ENCODE measurements at places on chromosomes 2 and 18.

DNA sequence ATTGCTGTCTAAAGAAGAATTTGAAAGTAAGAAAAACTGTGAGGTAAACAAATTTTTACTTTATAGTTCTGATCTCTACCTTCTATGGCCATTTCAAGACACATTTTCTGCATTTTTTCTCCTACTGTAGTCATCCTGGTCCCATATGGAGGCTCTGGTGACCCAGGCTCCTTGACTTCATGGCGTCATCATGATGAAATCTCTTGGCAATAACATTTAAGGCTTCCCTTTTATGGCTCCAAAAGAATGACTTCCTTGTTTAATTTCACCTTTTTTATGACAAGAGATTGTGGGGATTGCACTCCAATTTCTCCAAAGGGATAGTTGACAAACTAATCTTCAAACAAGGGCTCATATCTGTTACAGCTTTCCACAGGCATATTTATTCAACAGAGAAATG, 143.0 kb upstream of the SCN7A start:
- DNase-seq: no peak

- no peak for DNase-seq
Observed at GRCh38 chr18:59437851-59438569, 78.9 kb upstream of the LMAN1 start.

DNA sequence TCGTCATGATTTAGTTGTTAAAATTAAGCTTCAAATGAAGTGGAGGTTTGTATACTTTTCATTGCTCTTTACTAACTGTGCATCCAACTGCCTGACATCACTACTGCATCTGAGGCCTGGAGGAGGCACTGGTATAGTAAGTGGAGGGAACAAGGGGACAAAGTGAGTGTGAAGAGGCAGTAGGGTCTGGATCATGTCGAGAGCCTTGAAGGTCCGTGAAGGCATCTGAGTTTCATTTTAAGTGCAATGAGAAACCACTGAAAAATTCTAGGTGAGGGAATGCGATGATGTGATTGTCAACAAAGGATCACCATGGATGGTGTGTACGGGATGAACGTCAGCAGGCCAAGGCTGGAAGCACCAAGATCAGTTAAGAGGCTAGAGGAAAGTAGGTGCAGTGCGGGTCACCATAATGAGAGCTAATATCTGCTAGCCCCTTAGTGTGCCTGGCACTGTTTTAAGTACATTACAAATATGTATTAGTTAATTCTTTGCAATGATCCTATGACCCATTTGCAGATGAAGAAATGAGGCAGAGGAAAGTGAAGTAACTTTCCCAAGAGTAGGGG, 96.1 kb downstream of the CABYR start:
- no peak for DNase-seq

DNA sequence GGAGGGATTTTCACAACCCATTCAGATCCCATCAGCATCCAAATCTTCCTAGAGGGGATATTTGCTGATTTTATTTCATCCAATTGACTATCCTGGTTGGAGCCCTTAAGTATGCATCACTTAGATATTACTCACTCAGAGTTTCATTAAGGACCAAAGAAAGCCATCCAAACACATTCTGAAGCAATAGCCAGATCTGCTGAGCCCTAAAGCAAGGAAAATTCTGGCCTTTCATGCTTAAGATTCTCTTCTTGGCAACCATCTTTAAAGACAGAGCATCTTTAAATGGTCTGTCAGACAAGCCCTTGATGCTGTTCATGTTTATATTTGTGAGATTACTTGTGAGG, 40.9 kb upstream of the C1D start:
- DNase-seq: no peak

DNA sequence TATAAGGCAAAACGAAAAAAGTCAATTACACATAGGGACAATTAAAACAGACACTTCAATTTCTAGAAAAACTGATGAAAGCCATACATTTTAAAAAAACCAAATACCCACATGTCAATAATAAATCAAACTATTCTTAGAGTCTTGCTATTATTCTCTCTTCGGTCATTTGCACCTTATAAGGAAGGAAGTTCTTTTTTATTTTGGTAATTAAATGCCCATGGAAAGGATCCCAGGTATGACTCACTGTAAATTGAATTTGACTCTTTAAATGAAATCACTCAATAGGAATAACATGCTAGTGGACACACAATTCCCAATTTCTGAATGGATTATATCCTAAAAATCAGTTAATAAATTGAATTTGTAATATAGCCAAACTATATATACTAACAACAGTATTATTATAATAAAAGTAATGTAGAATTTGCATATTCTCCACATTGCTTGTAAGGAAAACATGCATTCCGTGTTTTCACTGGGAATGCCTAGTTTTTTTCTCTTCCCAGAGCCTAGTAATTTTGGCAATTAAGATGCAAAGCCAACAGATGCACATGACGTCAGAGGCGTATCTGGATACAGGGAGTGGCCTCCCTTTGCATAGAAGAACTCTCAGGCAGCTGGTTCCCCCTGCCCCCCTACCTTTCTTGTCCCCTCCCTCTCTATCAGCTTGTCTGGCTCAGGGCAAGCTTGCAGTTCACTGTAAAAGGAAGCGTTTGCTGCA, 153.5 kb upstream of the PGAP1 start:
- no peak for DNase-seq

- DNase-seq: no peak
Observed at GRCh38 chr2:145845207-145845894, 1325.4 kb upstream of the ZEB2 start.

DNA sequence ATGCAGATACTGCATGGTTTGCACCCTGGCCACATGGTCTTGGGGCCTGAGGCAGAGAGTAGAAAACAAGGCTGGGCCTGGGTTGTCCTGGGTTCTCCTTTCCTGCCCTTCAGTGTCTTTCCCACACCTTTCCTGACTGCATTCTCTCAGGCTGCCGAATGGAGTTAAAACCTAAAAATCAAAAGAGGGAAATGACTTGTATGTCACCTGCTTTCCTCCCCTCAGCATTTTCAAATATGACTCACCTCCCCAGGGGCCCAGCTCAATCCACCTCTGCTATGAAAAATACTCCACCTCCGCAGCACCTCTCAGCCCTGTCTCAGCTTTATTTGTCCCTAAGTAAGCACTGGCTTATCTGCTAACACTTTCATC, 457.8 kb upstream of the MEX3C start:
- DNase-seq: no peak

DNA sequence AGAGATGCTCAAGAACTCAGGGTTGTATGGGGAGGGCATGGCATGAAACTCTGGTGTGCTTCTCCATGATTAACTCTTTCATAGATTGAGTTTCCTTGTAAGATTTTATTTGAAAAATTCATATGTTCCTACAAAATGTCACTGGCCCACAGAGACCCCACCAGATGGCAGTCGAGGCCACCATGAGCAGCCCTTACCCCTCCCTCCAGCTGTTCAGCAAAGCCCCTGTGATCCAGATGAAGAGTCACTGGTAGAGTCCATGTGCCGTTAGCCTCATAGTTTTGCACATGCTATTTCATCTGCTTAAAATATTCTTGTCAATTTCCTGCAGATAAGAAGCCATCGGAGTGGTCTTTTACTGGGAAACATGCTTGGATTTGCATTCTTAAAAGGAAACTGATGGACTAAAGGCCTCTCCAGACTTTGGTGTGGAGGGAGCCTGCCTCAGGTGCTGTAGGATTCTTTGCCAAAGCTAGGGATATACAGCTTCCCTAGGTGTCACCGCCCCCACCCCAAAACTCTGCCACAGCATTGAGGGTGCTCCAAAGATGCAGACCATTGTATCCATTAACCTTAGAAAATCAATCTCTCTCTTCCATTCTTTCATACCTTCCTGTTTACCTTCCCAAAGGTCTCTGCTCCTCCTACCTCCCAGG, 18.8 kb downstream of the ZNF385B start:
- DNase-seq: no peak

DNA sequence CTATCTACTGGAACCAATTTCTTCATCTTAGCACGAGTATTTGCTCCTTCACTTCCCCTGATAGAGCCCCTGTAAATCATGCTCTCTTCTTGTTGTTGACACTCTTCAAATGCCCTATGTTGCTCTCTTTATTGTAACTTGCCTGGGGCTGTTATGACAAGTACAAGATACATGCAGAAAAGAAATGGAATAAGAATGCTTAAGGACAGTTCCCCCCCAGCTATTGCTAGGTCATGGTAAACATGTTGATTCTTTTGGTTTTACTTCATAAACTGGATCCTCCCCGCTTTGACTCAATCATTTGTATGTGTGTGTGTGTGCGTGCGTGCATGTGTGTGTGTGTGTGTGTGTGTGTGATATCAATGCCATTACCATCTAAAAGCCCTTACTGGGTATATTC, 368.5 kb upstream of the CNTNAP5 start:
- DNase-seq: no peak

DNA sequence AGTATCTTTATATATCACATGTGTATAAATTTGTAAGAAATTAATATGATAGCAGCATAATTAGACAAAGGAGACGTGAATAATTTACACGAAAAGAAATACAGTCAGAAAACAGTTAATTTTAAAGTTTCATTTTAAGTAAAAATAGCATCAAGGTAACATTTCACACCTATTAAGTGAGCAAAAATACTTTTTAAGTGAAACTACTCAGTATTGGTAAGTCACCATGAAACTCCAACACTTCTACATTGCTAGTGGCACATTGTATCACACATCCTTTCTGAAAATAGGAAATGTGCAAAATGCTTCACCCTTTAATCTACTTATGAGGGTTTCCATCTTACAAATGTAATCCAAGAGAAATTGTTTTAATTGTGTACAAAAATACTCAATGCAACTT, 287.9 kb upstream of the EPAS1 start:
- DNase-seq: no peak

- DNase-seq: no peak
Observed at GRCh38 chr2:46873604-46874068, 42.0 kb downstream of the MCFD2 start.

- no peak for DNase-seq
Observed at GRCh38 chr2:200259577-200259957, 46.9 kb upstream of the SPATS2L start.

GRCh38 chr2:119846021-119846420, 86.3 kb downstream of the PTPN4 start:
- DNase-seq: no peak

DNA sequence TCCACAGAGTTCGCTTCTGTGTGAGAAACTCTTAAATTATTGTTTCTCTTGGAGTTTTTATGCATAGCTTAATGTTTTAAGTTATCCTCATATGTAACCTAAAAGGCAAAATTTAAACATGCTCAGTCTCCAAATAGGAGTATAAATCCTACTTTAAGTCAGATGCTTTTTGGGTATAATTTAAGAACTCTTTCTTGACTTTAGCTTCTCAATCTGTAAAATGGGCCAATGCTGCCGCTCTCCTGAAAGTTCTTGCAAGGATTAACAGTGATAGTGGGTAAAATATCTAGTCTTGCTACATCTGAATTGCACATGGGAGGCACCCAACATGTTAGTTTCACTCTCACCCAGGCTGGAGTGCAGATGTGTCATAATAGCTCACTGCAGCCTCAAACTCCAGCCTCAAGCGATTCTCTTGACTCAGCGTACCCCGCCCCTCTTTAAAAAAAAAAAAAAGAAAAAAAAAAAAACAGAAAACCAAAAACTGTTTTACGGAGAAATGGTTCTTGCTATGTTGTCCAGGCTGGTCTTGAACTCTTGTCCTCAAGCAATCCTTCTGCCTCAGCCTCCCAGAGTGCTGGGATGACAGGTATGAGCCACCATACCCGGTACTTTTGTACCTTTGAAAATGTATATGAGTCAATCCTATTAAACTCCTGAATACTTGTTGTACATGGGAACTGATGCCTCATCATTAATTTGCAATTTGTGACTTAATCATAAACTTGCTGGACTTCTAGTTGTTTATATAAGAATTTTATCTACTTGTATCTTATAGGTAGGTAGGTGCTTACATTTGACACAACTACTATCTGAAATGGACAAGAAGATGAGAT, 1.8 kb downstream of the FBXO48 start:
- DNase-seq: no peak

GRCh38 chr2:234138836-234139235, 88.3 kb downstream of the SPP2 start:
- DNase-seq: no peak

DNA sequence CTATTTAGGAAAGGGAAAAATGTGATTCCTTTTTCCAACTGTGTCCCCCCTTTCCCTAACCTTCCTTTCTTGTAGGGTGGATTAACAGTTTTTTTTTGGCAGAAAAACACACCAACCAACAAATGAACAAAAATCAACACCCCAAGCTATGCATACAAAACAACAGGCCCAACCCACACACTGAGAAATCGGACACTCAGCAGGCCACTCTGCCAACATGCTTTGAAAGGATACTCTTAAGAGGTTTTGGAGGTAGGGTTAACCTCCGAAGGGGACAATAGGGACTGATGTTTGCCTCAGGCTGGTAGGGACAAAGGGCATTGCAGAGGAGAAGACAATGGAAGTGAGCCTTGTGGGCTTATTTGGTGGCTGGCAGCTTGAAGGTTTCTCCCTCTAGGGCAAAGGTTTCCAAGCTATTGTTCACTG, 33.1 kb upstream of the POLE4 start:
- no peak for DNase-seq

DNA sequence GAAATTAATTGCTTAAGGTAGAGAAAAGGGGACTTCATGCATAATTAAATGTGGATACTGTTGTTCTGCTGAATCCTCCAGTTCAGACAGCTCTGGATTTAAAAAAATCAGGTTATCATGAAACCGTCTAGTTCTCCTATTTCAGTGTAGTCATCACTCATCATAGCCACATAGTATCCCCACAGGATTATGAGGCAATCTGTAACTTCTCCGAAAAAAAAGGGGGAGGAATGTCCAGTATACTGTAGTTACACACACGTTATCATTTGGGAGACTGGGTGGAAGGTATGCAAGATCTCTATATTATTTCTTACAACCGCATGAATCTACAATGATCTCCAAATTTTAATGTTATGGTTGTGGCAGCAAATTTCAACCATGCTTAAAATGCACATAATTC, 114.0 kb downstream of the HIBCH start:
- DNase-seq: no peak

- DNase-seq: no peak
Observed at GRCh38 chr18:63303547-63303946, 16.0 kb downstream of the BCL2 start.

DNA sequence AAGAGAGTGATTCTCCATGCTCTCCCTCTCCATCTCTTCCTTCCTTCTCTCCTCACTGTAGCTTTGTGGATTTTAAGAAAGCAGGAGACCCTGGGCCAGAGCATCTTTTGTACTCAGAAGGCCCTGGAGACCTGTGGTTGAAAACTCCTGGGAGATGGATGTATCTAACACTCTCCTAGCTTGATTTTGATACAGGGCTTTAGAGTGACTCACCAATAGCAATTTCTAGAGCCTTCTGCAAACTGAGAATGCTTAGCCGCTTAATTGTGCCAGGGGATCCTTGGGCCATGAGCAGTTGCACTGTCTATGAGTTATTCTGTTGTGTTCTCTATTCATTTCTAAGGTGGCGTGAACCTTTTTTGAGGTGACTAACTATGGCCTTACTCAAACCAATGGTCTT, 17.7 kb downstream of the HOXD1 start:
- DNase-seq: no peak

GRCh38 chr2:24768013-24768412, 25.2 kb downstream of the PTRHD1 start:
- DNase-seq: no peak
